ENCODE measurements at places on chromosomes 3 and 15.

DNA sequence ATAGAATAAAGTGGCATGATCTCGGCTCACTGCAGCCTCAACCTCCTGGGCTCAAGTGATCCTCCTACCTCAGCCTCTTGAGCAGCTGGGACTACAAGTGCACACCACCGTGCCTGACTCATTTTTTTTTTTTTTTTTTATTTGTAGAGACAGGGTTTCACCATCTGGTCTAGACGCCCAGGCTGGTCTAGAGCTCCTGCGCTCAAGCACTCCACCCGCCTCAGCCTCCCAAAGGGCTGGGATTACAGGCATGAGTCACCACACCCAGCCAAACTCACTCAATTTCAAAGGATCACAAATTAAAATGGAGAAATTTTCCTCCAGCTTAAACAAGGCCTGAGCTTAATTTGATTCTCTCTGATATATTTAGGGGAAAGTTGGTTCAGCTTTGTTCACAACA is 27.3 kb upstream of the NMB start:
- peak; percentile 88 for DNase-seq

- no peak for DNase-seq
Measured at GRCh38 chr15:50117431-50118027, 1.5 kb downstream of the ATP8B4 start.

DNA sequence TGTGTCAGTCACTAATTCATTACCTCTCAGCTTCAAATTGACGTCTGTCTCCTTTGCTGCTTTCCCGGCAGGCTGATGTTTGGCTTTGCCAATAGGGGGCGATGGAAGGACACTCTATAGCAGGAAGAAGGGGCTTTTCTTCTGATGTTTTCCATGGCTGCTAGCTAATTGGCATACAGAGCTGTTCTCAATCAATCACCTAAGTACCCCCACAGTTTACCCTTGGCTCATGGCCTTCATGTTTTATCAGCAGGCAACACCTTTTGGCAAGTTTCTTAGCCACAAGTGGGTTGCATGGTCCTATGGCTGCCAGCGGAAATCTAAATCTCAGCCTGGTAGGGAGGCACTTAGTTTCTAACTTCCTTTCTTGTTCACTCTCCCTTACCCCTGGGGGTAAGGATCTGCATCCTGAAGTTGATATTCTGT is 45.0 kb downstream of the ESYT3 start:
- peak; percentile 22 for DNase-seq

DNA sequence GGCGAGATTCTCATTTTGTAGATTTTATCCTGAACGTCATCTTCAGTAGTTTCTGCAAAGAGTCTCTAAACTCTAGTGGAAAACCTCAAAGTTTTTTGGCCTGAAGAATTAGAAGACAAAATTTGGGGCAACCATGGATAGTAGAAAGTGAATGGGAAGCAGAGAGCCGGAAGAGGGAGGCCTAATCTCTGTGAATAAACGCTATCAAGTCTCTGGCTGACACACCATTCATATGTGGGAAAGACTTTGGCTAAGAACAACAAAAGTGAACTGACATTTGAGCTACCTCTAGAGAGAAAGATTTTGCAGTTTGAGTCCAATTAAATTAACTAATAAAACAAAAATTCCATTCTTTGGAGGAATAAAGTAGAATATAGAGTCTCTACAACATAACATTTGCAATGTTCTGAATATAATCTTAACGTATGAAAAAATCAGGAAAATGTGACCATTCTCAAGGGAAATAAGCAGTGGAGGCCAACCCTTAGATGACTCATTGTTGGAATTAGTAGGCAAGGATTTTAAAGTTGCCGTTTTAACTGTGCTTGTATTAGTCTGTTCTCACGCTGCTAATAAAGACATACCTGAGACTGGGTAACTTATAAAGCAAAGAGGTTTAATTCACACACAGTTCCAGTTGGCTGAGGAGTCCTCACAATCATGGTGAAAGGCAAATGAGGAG is 184.6 kb downstream of the C3orf38 start:
- no peak for DNase-seq

DNA sequence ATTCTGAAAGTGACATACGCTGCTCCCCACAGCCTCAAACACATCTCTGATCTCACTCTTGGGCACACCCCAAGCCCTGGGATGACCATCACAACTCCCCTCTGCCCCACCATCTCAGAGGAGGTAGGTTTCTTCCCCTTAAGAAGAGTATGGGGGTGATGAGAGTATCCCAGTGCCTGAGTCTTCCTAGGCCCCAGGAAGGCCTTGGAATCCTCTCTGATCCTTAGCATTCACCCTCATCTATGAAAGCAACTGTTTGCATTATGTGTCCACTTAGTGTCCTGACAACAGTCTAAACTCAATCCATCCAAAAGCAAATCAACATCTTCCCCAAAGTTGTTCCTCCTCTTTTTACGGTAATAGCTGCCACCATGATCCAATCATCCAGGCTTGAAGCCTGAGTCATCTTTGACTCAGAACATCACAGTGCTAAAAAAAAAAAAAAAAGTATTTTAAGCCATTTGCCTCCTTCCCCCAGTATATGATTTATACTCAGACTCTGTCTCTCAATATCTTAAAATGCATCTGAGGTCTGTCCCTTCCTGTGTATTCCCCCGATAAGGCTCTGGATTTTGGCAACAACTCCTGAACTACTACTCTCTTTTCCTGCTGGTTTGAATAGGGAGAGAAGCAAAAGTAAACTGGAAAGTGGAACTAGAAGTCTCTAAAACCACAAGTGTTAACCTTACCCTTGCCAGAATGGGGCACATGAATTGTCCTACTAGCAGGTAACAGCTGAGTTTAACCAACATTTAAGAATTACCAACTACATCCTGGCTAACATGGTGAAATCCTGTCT is 22.5 kb downstream of the POPDC2 start:
- DNase-seq, result peak; percentile 90

DNA sequence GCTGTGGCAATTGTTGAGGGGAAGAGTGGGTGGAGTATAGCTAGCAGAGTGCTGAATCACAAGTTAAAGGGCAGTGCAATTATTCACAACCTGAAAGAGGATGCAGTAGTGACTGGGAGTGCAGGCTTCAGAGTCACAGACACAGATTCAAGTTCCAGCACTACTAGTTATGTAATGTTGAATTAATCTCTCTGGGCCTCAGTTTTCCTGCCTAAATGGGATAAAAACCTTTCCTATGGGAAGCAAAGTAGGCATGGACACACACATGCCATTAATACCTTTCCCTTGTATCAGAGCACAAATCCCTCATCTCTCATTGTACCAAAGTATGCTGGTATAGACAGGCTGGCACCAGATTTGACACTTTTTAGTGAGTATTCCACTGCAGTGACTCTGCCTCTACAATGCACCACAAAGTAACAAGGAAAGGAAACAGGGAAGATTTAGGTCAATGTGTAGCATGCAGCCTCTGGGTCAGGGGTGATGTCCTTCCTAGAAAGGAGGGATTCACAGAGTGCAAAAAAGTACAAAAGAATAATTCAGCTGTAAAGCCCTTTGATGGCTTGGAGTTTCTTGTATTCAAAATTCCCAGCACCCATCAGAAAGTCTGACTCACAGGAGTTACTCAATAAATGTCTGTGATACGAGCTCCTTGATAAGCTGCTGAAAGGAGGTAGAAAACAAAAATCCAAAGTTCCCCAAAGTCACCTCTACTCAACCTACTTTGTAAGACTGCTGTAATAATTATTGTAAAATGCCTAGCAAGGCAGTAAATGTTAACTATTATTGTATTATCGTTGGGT is 507.5 kb upstream of the TGFBR2 start:
- DNase-seq, result peak; percentile 54

DNA sequence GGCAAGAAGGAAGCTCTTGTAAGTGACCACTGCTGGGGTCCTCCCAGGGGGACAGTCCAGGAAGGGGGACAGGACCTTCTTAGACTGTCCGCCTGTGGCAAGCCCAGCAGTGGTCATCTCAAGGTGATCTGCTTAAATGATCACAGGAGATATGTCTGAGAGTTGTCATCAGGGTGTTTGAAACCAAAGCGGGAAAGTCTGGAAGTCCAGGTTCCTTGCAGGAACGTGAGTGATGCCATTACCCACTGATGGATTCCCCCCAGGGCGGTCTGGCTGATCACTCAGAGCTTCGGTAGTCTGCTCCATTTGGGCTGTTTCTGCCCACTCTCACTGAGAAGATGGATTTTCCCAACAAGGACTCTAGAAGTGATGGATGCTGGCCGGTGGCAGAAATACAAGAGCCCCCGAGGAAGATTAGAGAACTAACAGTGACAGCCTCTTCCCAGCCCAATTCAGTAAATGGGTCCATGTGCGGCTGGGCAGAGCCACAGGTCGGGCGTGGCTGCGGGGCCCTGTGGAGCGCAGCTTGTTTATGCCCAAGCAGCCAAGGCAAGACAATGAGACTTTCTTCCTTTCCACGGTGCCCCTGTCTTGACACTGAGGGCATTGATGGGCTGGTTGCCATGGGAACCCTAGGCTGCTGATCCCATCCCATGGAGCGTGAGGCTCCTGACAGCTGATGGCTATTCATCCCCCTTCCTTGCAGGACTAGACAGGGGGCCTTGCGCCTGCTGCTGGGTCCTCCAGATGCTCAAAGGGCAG is 9.5 kb downstream of the PCSK6 start:
- no peak for DNase-seq

DNA sequence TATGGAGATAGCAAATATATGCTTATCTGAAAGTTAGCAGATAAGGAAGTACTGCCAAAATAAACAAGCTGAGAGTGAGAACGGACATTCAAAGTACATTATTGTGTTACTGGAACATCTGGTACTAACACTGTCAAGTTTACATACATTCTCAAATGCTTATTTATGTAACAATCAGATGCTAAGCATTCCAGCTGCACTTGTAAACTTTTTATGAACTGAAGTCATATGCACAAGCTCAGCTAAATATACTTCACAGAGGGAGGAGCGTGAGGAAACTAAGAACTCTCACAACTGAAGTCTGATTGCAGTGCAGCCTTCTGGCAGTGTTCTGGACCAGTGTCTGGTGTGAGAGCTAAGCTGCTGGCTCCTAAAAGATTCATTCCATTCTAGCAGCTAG is 223.7 kb upstream of the NANOGP8 start:
- DNase-seq, result peak; percentile 97

DNA sequence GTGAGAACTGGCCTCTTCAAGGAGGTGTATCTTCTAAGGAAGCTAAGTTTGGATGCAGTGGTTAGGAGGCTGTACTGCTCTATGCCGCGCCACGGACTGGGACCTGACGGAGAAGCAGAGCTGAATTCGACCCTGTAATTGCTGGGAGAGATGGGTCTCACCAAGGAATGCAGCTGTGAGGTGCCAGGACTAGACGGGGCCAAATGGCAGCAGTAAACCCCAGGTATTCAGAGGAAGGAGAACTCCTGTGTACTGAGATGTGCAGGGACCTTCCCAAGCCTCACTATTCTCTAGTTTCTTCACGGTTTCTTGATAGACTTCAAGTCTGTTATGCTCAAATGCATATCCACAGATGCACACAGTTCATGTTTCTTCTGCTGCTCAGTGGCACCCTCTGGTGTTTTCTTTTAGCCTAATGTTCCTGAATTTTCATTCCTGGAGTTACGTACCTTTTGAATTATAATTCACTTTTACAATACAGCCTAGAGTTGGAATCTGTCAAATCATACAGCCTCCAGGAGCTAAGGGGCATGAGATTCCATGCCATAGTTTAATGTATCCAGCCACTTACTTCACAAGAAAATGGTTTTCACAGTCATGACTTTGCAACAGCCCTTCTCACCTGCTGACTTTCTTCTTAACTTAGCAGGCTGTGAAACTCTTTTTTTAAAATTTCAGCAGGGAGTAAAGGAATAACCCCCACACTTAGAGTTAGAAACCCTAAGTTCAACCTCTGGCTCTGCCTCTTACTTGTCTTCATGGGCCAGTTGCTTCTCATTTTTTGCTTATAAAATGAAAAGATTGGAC is 61.8 kb downstream of the GLDN start:
- DNase-seq, result peak; percentile 48

- peak; percentile 98 for DNase-seq
Measured at GRCh38 chr3:72907131-72907711, 19.4 kb downstream of the GXYLT2 start.

- DNase-seq, result no peak
Measured at GRCh38 chr15:45391746-45392583, 13.6 kb upstream of the GATM start.

DNA sequence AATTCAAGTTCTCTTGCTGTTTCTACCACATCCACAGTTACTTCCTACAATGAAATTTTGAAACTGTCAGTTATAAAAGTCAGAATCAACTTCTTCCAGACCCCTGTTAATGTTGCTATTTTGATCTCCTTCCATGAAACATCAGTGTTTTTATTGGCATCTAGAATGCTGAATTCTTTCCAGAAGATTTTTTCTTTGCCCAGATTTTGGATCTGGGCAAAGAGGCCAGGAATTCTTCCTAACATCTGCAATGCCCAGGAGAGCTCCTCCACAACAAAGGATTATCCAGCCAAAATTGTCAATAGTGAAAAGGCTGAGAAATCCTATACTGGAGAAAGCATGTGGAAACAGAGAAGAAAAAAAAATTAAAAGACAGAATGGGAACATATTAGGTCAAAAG is 75.5 kb downstream of the SERPINI1 start:
- peak; percentile 2 for DNase-seq

DNA sequence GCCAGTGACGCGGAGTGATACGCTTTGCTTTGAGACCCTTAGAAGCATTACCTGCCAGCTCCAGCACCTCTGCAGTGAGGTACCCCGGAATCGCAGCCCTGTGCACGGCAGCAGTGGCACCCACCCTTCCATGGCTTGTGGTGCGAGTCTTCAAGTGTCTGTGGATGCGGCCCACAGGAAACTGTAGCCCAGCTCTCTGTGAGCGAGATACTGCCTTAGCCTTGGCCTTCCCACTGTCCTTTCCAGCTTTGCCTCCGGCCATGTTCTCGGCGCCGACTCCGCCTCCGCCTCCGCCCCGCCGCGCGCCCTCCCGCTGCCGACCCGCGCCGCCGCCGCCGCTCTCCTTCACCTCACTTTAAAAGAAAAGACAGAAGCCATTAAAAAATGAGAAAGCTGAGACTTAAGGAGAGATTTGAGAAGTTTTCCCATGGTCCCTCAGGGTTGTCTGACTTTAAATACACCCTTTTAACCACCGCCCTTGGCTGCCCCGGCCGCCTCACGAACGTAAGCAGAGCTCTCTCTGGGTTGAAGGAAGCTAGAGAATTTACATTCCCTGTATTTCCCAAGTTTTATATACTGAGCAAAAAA is 78.5 kb upstream of the FAM174B start:
- peak; percentile 25 for DNase-seq

GRCh38 chr3:51422211-51422610 is 31.1 kb downstream of the RBM15B start:
- DNase-seq, result no peak

DNA sequence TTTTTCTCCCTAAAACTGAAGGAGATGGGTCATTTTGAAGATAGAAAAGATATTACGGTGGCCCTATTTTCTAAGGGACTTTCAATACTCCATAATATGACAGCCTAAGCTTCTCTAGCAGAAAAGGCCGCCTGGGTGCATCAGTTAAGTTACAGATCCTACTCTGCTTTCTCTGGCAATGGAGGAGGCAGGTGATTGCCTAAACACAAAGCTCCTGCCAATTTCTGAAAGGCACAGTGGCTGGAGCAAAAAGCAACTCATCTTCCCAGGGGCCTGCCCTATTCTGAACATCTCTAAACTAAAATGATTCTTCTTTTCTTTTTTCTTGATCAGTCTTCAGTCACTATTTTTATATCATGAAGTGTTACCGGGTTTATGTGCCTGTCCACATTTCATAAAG is 276.7 kb downstream of the CNTN4 start:
- DNase-seq, result no peak
